ENCODE measurements at places on chromosomes 12 and 14. TPM values are rescaled to one million over a fixed set of nuclear protein-coding genes. Genes with fewer than 3 reads are reported as not detected.

DNA sequence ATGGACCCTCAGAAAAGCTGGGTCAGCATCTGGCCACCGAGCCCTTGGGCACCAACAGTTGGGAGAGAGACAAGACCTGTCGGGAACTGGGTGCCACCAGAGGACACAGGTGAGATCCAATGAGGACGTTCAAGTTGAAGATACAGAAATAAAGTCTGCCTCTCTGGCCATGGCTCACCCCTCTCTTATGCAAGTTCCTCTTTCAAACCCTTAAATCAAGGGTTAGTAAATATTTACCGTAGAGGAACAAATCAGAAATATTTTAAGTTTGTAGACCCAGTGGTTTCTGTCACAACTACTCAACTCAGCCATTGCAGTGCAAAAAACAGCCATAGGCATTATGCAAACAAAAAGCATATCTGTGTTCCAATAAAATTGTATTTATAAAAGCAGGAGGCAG lies 76.5 kb upstream of the HSPB8 start:
- DNase-seq: no peak

GRCh38 chr12:89824822-89825221 lies 116.2 kb upstream of the ATP2B1 start:
- no peak for DNase-seq

DNA sequence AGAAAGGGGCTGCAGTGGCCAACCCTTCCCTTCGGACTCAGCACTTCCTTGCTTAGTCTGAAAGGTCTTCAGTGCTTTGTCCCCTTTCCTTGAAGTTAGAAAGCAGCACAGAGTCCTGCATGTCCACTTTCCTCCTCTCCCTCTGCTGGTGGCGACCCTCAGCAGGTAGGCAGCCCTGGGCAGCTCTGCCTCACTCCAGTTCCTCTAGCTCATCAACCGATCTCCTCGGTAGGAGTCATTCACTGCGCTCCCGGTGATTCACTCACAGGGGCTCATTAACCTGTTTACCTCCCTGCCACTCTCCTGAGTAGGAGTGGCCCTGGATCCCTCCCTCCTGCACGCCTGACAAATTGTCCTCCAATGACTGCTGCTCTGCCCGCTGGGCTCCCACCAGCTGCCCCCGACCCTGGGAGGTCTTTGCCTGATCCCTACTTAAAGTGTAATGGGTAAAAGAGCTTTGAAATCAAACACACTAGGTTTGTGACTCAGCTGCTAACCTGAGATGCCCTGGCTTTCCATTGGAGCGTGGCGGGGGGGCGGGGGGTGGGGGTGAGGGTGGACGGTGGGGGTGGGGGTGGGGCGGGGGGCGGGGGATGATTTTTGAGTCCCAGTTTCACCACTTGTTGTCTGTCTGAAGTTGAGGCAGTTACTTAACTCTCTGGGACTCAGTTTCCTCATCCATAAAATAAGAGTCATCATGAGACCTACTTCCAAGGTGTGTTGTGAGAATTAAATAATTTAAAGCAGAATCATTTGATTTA lies 4.2 kb downstream of the SCNN1A start:
- DNase-seq: no peak

GRCh38 chr12:69684466-69684865 lies 14.6 kb downstream of the BEST3 start:
- DNase-seq: no peak

DNA sequence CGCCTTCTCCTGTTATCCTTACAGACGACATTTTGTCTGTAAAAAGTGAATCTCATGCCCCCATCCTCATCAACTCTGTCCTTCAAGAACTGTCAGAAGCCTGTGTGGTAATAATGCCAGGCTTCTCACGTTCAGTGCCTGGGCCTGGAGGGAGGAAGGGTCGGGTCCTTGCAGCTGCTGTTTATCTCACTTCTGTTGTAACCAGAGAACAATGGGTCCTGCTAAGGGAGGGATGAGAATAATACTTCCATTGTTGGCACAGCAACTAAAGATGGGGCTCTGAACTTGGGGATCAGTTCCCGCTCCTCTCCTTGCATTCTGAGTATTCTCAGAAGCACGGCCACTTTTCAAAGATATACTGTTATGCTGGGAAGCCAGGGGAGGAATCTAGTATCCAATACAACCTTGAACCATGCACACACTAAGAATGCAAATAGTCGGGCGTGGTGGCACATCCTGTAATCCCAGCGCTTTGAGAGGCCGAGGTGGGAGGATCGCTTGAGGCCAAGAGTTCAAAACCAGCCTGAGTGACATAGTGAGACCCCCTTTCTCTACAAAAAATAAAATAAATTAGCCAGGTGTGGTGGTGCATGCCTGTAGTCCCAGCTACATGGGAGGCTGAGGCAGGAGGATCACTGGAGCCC lies 38.8 kb upstream of the NINJ2 start:
- DNase-seq: peak; percentile 63

DNA sequence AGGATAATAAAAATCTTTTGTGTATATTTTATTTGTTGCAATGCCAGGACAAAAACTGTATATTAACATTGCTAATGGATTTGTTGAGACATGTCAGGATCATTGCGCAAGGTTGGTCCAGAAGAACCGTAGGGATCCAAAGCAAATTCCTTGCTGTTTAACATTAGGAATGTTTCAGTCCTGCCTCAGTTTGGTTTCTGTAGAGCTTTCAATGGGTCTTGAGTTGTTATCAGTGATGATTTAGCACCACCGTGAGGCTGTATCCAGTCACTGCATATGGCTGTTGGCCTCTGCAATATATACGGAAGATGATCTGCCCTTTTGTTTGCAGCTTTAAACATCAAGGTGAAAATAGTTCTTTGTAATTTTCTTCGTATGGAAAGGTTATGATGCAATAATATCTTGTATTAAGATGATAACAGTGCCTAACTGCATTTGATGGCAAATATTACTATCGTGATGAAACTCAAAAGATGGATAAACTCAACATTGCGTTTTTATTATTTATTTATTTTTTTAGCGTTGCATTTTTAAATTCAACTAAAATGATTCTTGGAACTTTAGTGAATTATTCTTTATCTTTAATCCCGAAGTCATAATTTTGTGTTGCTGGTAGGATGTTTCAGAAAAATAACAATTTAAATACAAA lies 231.2 kb downstream of the AKAP6 start:
- peak; percentile 57 for DNase-seq

GRCh38 chr12:104376650-104377513 lies 73.3 kb downstream of the EID3 start:
- no peak for DNase-seq

The ITPK1 gene
- total RNA-seq: 264 TPM

- DNase-seq: no peak
Observed at GRCh38 chr14:85071447-85071846, 458.5 kb upstream of the FLRT2 start.

GRCh38 chr14:33812601-33813000 lies 138.3 kb downstream of the EGLN3 start:
- no peak for DNase-seq

GRCh38 chr14:69708586-69709560 lies 58.1 kb upstream of the SRSF5 start:
- DNase-seq: no peak

Measured in dorsolateral prefrontal cortex (tissue), 122 donors.